ENCODE measurements at places on chromosomes 11 and 22.

DNA sequence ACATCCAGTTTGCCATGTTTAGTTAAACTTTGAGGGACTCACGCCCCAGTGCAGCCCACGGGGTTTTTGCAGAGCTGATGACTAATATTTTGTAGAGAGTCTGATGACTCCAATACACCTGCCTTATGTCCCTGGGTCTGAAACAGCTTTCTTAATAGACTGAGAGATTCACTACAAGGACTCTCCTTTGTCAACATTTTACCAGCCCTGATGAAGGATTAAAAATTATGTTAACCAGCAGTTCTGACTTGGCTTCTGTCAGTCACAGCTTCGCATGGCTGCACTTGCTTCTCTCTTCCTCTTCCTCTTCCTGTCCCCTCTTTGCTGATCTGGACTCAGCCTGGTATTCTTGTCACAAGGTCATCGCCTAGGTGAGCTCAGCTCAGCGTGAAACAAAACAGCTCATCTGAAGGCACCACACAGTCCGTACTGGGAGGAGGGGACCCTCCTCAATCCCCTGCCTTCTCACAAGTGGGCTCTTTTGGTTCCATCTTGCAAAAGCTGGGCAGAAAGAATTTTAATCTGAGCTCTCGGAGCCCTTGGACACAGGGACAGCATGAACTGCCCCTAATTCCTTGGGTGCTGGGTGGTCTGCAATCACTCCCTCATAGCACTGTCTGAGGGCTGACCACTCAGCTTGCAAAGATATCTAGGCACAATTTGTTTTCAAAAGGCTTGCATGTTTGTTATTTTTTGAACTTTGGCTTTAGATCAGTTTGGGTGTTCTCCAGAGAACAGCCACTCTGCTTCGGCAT is 38.1 kb upstream of the POU2AF1 start:
- no peak for DNase-seq

GRCh38 chr11:66268952-66269905 is 790 bp downstream of the RAB1B start:
- no peak for DNase-seq

- no peak for DNase-seq
Measured at GRCh38 chr11:57310630-57311086, 14.1 kb downstream of the TNKS1BP1 start.

DNA sequence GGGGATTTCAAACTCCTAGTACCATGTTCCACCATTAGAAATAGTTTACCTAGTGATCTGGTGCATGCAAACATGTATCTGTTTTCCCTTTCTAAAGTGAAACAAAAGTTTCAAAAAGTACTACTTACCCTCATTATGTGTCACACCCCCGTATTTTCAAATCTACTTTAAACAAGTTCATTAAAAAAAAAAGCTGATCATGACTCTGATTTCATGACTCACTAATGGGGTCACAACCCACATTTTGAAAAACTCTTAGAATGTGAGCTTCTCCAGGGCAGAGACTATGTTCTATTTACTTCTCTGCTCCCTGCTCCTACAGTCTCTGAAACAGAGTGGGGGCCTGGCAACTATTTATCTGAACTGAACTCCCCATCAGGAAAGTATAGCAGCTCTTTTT is 18.2 kb downstream of the CHRM1 start:
- DNase-seq: no peak

- DNase-seq: no peak
Measured at GRCh38 chr11:68935066-68935465, 31.4 kb downstream of the IGHMBP2 start.

DNA sequence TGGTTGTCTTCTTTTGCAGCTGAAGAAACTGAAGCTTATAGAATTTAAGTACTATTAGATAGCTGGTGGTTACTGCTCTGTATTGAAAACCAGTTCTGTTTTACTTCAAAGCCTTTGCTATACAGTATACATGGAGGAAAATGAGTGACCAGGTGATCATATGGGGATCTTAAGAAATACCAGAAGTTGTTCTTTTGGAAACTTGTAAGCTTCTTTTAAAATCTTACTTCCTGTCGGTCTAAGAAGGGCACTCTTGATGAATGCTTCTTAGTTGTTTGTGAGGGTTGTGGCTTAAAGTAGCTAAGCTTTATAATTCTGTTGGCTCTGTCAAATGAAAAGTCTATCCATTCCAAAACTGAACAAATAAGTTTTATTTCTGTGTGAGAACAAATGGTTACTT is 55.2 kb downstream of the PDE3B start:
- DNase-seq: no peak

- DNase-seq: no peak
Measured at GRCh38 chr22:25068707-25069106, 116.2 kb downstream of the KIAA1671 start.

GRCh38 chr22:32475468-32476010 is 928 bp downstream of the FBXO7 start:
- DNase-seq: peak; percentile 54

- DNase-seq: no peak
Measured at GRCh38 chr11:92675303-92675702, 294.1 kb upstream of the MTNR1B start.

GRCh38 chr11:115463606-115464005 is 40.6 kb downstream of the CADM1 start:
- DNase-seq: no peak

DNA sequence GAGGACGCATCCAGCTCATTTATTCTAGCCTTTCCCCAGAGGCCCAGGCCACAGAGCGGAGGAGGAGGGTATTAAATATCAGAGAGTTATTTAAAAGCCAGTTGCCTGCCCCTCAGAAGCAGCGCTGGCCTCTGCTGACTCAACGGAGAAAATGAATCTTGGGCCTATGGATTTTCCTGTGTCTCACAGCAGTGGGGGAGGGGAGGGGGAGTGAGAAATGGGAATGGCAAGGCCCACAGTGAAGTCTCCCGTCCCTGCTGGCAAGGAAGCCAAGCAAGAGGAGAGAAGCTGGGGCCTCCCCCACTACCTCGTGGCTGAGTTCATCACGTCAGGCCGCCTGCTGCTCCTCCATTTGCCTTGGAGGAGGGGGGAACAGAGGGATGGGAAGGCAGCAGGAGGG is 4.5 kb upstream of the TPBGL start:
- no peak for DNase-seq

DNA sequence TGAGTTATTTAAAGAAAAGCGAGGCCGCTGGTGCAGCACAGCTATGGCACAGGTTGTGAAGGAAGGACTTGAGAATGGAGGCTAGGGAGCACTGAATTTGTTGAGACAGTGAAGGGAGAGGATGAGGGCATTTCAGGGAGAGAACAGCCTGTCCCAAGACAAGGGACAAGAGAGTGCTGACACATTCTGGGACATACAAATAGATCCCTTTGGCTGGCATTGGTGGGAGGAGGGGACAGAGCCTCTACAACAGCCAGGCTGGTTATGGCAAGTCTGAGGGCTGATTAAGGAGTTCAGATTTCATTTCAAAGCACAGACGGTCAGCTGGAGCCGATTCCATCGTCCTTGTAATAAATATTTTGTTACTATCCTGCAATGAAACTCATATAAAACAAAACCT is 1.7 kb upstream of the SLC29A2 start:
- DNase-seq: no peak

- peak; percentile 43 for DNase-seq
Measured at GRCh38 chr11:93089474-93090102, 108.2 kb downstream of the SLC36A4 start.

GRCh38 chr11:113392236-113392921 is 4.8 kb downstream of the ANKK1 start:
- DNase-seq: peak; percentile 14

- no peak for DNase-seq
Measured at GRCh38 chr22:24147666-24148065, 33.6 kb upstream of the SUSD2 start.

GRCh38 chr11:117334896-117335295 is 7.2 kb downstream of the CEP164 start:
- no peak for DNase-seq

- DNase-seq: no peak
Measured at GRCh38 chr11:59205648-59206047, 7.1 kb downstream of the MPEG1 start.

GRCh38 chr22:42581762-42582716 is 28.3 kb downstream of the SERHL2 start:
- peak; percentile 73 for DNase-seq

DNA sequence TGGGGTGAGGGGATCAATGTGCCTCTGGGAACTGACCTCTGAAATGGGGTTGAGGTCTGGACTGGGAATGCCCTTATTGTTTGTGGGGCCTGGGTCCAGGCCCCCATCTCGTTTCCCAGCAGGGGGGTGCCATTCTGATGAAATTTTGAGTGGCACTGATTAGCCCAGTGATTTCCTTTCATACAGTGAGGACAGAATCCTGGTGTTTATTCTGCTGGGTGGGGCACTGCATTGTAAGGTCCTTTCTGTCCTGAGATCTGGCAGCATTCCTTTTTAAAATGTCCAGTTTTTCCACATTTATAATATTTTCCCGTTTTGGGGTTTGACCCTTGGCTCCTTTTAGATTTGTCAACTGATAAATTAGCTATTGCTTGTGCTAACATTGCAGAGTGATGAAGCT is 27.1 kb downstream of the OR10A6 start:
- peak; percentile 81 for DNase-seq

DNA sequence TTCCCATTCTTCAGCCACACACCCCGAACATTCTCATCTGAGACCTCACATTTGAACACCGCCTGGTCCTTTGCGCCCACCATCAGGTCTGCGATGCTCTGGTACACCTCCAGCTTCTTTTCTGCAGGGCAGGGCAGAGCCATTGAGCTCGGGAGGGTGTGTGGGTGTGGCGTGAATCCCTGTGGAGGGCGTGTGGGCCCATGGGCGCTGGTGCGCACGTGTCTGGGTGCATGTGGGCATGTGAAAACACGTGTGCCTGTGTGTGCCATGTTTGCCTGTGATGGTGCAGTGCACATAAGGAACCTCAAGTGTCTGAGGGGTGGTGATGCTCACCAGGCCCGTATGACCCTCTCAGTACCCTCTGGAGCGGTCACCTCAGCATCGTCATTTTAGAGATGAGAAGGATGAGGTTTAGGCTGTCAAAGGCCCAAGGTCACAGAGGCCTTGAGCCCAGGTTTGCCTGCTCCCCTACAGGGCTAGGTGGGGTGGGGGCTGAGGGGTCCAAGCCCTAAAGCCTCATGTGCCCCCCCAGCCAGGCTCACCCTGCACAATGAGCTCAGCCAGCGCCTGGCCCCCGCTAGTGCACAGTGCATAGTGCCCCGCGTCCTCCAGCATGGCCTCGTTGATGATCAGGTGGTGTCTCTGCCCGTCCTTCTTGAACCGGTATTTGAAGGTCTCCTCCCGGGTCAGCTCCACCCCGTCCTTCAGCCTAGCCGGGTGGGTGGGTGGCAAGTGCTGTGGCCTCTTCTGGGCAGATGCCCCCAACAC is 10.3 kb downstream of the MYBPC3 start:
- no peak for DNase-seq

GRCh38 chr11:29119707-29120618 is 896.9 kb downstream of the KCNA4 start:
- no peak for DNase-seq

- no peak for DNase-seq
Measured at GRCh38 chr11:92269021-92269420, 44.4 kb downstream of the FAT3 start.

- DNase-seq: no peak
Measured at GRCh38 chr22:48803948-48804810, 1023.5 kb downstream of the BRD1 start.

- DNase-seq: peak; percentile 16
Measured at GRCh38 chr11:119432484-119433357, 9.7 kb upstream of the THY1 start.

- DNase-seq: no peak
Measured at GRCh38 chr11:76265771-76266241, 59.5 kb upstream of the WNT11 start.

DNA sequence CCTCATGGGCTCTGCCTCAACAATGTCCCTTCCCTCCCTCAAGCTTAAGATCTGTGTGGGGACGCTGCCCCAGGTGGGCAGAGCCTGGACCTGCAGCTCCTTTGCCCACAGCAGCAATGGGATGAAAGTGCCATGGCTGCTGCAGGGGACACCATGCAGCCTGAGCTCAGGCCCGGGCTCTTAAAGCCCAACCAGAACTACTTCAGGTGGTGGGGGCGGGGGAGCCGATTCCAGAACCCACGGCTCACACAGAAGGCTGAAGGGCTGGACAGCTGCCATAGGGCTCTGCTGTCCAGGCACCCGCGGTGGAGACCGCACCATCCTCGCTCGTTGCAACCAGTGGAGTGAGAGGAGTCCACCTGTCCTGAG is 12.5 kb downstream of the CHID1 start:
- DNase-seq: peak; percentile 84

DNA sequence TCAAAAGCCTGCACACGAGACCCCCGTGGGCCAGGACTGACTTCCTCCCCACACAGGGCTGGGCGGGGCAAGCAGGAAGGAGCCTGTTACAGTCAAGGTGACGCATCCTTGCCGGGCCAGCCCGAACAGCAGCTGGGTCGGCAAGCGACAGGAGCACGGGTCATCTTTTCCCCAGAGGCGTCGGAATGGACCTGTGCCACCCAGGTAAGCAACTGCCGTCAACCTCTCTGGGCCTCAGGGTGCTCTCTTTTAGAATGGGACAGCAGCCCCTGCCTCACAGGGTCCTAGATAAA is at the start of gene CYTH4:
CYTH4 (plus strand) TSS at position 124 of the 293 bp plus-strand sequence; CDS start at position 186, 62 bp downstream.
- DNase-seq: no peak

- DNase-seq: no peak
Measured at GRCh38 chr11:116179401-116179800, 593.4 kb downstream of the BUD13 start.

DNA sequence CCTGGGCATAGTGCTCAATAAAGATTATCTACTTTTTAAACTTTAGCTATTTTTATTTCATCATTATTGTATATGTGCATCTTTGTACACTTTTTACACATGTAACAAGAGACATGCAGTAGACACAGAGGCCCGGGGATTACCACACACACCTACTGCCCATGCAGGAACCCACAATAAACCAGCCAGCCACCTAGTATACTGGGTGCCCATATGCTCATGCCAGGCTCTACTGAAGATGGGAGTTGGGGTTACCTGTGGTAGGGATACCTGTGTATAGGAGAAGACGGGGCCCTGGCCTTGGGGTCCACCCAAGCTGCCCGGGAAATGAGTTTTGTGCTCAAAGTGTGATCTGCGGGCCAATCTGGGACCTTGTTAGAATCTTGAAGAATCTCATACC is 31.2 kb upstream of the P2RY2 start:
- DNase-seq: no peak

GRCh38 chr11:72702096-72702495 is 27.9 kb upstream of the PDE2A start:
- no peak for DNase-seq

GRCh38 chr11:118341815-118342489 is 553 bp downstream of the CD3D start:
- no peak for DNase-seq

GRCh38 chr11:107741044-107741823 is 29.4 kb upstream of the SLN start:
- peak; percentile 17 for DNase-seq

All from cerebellar cortex (tissue), 1 donor.